ENCODE measurements at places on chromosomes 1 and 21.

GRCh38 chr1:201673093-201673492, 134.2 kb downstream of the NAV1 start:
- no peak for DNase-seq

DNA sequence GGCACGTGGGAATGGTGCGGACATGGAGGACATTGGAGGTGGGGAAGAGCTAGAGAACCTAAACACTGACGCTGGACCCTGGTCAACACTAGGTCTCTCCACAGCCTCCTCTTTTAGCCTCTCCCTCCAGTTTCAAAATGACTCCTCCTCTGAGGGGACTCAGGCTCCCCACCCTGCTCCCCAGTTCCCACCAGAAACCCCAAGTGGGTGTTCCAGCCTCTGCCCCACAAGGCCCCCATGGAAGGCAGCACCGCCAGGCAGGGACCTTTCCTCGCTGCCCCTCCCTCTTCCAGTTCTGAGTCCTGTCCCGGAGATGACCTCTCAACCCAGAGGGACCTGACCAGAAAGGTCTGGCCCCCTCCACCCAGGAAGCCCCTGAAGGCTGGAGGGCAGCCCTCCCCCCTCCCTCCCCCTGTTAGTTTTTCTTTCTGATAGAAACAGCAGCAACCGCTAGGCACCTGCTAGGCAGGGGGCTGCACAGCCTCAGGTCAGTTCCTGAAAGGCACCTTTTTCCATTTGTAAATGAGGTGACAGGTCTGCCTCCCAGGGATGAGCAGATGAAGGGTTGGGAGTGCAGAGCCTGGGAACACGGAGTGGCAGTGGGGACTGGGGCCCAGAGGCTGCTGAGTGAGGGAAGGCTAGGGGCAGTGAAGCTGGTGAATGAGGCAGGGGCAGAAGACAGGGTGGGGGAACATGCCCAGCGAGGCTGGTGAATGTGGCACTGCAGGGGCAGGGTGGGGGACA, 9.3 kb upstream of the ITGB2 start:
- no peak for DNase-seq

- no peak for DNase-seq
Observed at GRCh38 chr1:169475806-169476387, 9.8 kb downstream of the SLC19A2 start.

DNA sequence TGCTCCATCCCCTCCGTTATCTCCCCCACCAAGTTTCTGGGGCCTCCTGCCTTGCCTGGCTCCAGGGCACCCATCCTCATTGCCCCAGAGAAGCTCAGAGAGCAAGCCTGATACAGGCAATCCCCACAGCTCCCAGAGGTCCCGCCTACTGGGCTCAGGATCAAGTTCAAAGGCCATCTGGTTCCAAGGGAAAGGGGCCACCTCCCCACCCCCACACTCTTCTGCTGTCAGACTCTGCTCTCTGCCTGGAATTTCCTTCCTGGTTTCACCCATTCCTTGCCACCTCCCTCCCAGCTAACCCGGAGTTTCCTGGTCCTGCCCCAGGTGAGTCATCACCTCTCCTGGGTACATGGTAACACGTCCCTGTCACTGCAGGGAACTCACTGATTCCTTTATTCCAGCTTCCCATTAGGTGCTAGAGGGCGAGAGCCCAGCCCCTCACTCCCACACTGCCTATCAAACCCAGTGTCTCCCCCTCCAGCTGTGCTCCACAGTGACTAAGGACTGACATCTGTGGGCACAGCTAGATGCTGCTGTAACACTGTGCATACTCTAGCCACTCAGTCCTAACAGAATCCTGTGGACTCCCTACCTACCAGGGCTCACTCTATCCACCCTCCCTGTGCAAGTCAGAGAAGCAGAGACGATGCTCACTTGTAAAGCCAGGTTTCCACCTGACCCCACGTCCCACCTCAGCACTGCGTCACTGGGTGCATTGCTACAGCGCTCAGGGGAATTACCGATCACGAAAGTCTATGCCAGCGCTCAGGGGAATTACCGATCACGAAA, 21.8 kb downstream of the RSPH1 start:
- DNase-seq: no peak

DNA sequence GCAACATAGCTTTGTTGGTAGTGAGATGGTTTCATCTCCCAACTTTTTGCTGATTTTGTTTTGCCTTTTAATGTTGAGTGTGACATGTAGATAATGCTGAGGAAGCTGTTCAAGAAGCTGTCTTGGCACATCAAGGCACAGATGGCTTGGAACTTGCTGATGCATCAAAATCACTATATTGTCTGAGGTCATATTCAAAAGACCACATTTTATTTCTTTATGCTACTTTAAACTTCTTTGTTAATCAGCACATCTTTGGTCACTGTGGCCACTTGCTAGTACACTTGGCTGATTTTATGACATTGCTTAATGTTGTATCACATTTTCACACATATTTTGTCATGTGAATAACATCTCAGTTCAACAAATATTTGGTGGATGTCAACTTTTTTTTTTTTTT, 87.1 kb upstream of the BCL10 start:
- DNase-seq: no peak

DNA sequence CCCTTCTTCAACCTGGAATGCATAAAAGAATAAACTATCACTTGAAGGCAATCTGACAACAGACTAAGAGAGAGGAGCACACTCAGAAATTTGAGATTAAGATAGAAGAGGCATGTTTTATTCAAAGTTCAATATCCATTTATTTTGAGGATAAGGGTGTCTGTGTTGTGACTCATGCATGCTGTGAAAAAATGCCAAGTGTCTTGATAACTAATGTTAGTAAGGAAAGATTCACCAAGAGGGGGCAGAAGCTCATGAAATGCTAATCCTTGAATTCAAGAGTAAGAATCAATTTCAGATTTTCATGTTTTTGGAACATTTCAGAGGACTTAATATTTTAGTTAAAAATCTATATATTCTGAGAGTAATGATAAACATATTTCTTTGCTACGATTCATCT, 94.0 kb downstream of the IFI44 start:
- DNase-seq: no peak

DNA sequence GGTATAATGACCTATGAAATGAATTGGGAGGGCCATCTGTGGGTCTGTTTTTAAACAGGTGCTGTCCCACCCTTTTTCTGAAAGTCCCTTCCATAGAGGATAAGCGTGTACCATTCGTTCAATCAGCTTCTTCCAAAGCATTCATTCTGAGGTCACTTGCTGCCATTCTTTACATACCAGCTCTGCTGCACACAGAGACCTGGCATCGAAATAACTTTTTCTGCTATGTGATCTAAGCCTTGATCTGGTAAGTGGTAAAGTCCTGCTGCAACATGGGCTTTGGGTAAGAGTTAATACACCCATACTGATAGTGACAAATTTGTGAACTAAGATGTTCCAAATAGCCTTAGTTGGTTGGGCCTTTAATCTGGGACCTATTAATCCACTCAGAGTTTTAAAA, 38.9 kb downstream of the DR1 start:
- no peak for DNase-seq

GRCh38 chr1:211762206-211762605, 68.4 kb downstream of the LPGAT1 start:
- DNase-seq: no peak

- no peak for DNase-seq
Observed at GRCh38 chr1:154465621-154466195, 36.3 kb upstream of the TDRD10 start.

GRCh38 chr21:34147792-34148418, 74.5 kb downstream of the MRPS6 start:
- no peak for DNase-seq

DNA sequence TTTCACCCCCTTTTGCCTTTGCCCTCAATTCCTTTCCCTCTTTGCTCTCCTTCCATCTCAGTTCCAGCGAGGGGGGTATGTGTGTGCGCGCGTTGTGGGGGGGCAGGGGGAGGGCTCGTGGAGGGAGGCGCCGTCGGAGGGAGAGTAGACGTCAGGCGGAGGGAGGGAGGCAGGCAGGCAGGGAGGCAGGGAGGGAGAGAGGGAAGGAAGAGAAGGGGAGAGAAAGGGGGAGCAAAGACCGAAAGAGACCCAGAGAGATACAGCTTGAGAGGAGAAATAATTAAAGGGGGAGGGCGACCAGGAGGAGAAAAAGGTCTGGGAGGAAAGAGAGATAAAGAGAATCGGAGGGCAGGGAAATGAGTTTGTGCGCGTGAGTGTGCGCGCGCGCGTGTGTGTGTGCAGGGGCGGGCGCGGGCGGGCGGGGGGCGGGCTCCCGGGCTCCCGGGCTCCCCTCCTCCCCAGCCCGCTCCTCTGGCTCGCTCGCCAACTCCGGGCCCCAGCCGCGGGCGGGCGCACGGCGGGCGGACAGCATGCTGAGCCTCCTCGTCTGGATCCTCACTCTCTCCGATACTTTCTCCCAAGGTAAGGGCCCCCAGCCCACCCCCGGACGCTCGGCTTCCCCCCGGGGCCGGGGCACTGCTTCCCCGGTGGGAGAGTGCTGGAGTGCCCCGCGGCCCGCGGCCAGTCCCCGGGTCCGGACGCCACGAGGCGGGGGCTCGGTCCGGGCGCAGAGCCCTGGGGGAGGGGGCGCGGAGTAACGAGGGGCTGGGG, at the start of gene KIRREL1:
Gene KIRREL1 (plus strand): TSS at position 499 of the 771 bp plus-strand sequence. CDS start 32 bp downstream, at position 531.
- DNase-seq: no peak

All from stimulated activated CD4-positive, alpha-beta T cell treated with anti-CD3 and anti-CD28 coated beads, TNF-alpha, amount 100 ng/mL, for 48 hours (primary cell).